ENCODE measurements at places on chromosomes 1 and 21.
A peak's percentile ranks its signal among the peaks of the same experiment; 100 is the strongest.

GRCh38 chr1:10686404-10687040, 109.9 kb downstream of the CASZ1 start:
- no peak for DNase-seq

DNA sequence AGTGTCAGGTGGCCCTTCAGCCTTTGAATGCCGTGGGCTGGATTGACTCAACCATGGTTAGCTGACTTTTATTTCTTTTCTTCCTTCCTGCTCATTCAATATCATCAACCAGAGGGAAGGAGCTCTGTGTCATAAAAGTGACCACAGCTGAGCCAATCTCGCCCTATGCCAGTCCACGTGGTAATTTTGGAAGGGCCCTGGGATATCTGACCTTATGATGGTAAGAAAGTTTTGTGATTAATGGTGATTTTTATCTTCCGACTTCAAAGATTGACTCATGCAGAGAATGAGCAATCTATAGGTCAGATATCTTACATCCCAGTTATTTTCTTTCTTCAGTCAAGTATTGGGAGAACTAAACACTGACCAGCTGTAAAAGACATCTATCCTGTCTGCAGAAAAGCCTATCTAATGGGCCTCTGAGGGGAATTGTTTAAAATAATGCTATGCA, 170.3 kb downstream of the ZC3H11B start:
- no peak for DNase-seq

GRCh38 chr21:45078877-45079281, 4.5 kb downstream of the ADARB1 start:
- no peak for DNase-seq

GRCh38 chr21:30733026-30733425, 14.0 kb downstream of the KRTAP21-2 start:
- no peak for DNase-seq

DNA sequence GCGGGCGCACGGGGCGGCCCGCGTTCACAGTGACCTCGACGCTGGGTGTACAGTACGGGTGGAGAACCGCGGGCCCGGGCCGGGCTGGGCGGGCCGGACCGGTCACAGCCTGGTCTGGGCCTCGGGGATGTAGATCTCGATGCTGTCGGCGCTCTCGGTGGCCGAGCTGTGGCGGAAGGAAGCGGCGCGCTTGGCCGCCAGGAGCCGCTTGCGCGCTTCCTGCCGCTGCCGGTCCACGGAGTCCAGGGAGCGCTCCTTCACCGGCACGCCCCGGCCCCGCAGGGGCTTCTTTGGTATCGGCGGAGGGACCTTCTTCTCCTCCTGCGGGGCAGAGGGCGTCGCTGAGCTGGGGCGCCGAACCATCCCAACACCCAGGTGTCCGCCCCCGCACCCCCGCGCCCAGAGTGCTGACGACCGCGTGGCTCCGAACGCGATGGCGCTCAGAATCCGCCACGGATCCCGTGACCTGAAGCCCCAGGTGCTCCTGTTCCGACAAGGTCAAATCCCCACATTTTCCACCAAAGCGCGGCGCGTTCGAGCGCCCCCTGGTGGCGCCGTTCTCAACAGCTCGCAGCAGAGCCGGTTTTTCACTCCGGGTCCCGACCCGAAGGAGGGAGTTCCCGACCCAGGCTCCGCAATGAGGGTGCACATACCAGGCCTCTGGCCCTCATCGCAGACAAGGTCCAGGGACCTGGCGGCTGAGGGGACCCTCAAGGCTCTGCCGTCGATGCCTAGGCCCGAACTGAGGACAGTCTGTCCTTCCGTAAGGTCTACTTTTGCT, 6.6 kb upstream of the SMIM12 start:
- DNase-seq = peak; percentile 10

DNA sequence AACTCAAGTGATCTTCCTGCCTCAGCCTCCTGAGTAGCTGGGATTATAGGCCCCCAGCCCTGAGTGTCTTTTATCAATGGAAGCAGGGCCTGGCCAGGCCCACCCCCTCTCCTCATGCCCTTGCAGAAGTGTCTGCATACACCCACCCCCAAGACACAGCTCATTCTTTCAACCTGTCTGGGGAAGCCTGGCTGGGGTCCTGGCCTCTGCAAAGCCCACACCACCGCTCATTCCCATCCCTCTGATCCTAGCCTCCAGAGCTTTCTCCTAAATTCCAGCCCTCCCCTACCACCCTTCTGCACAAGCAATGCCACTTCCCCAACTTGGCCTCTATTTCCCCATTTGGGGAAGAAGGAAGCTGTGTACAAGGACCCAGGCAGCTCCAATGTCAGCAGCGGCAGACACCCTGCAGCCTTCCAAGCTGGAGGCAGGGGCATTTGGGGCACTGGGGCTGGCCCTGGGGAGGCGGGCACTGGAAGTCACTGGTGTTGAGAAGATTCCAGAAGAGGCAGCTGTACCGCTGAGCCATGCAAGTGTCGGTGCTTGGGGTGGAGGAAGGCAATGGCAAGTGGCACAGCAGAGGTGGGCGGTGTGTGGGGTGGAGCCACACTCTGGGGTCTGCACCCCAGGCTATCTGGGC, 33.7 kb upstream of the ARF1 start:
- DNase-seq = no peak

GRCh38 chr1:168653567-168653966, 75.4 kb downstream of the DPT start:
- DNase-seq = no peak

DNA sequence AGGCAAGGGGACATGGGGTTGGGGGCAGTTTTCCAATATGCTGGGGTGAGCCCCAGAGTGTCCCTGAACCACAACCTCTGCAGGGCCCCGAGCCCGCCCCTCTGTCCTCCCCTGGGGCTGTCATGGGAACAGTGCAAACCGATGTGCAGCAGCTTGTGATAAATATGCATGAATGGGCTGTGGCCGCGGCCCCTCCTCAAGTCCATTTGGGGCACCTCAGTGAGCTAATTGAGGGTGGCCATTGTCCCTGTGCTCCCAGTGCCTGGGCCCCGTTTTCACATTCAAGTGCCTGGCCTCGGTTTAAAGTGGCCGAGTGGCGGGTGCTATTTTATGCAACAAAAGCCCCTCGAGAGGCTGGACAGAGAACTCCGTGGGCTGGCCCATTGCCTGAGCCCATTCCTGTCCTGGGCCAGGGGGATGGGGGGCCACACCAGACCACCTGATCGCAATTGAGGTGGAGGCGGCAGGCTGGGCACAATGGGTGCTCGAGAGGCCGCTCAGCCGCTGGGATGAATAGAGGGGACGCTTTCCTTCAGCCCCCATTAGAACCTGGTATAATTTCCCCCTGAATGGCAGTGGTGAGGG, 193.7 kb downstream of the FOXD2 start:
- no peak for DNase-seq

- no peak for DNase-seq
Observed at GRCh38 chr1:189682591-189682990, 795.1 kb downstream of the BRINP3 start.

DNA sequence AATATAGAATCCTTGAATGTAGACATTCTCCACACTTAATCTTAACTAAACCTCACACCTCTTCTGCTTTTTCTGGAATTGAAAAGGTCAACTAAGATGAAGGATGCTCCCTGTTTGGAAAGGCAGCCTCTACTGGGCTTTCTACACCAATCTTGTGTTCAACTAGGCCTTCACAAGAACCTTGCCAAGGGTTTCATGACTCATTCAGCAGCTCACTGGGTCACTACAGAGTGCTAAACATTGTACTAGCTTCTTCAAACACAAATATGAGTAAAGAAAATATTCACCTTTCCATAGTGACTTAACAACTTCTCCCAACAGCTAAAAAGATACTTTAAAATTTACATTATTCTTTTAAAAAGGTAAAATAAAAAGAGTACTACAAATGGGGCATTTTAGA, 135.3 kb upstream of the PRMT6 start:
- DNase-seq = no peak

GRCh38 chr21:43345746-43346409, 81.1 kb downstream of the SIK1 start:
- DNase-seq = no peak

DNA sequence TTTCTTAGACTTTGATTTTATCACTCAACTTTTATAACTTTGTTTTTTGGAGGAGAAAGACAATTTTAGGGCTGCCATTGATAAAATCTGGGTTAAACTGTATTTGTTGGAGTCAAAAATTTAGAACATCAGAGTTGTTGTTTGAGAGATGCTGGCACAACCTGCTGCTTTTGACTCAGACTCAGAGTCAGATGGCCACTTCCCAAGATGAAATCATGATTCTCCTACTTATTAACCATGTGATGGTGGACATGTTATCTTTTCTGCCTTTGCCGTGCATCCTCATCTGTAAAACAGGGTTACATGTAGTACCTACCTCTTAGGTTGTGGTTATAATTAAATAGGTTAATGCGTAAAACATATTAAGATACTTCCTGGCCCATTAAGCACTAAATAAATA, 71.2 kb downstream of the PLA2G4A start:
- no peak for DNase-seq

DNA sequence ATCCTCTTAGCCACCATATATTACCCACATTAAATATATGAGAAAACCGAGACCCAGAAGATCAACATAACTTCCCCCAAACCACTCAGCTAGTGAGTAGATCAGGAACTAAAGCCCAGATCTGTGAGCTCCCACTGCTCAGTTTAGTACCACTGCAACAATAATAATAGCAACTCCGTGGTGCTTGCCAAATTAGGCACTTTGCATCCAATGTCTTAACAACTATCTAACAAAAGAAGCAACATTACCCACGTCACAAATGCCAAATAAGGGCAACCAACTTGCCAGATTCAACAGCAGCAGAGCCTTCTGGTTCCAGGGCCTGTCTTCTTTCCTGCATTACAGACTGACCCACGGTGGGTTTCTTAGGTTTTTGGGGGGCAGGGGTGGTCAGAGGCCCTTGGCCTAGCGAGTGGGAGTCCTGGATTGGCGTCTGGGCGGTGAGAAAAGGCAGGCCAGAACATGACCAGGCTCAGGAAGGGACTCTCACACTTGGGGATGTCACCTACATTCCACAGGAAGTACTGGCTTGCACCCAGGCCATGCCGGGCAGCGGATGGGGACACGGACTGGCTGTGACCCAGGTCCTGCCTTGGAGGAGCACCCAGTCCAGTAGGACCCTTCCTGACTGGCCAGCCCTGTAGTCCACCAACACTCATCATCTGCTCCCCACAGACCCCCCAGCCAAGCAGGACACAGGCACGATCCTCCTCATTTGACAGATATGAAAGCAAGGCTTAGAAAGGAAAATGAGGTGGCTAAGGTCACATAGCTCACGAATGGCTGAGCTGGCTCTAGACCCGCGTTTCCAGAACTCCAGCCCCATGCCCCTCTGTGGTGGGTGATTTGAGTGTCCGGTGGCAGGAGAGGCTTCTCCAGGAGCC, 4.6 kb downstream of the HCRTR1 start:
- DNase-seq = no peak

GRCh38 chr1:76198452-76198851, 123.9 kb downstream of the ST6GALNAC3 start:
- no peak for DNase-seq

DNA sequence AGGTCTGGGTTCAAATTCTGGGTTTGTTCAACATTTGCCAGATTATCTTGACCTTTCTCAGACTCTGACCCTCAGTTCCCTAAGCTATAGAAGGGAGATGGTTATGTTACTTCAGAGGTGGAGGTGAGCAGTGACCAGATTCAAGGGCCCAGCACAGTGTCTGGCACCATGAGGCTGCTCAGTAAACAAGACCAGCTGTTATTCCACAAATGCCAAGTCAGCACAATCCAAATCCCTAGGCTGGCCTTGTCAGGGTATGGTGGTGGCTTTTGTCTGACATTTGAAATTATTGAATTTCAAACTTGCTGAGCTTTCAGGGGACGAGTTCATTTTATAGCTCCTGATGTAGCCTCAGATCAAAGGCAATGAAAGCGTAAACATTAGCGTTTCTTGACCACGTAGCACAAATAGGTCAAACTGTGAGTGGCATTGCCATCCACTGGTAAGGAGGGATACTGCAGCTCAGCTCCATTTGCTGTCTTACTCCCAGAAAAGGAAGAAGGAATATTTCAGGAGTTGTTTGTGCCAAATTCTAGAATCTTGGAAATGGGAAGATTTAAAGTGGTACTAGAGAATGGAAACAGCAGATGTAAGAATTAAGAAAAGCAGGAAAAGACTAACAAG, 94.3 kb upstream of the EDN2 start:
- no peak for DNase-seq

- DNase-seq = peak; percentile 59
Observed at GRCh38 chr1:234683861-234684632, 74.1 kb upstream of the IRF2BP2 start.

- no peak for DNase-seq
Observed at GRCh38 chr1:97412737-97413136, 508.1 kb downstream of the DPYD start.

GRCh38 chr1:59689730-59690129, 125.0 kb upstream of the HOOK1 start:
- no peak for DNase-seq

GRCh38 chr1:229452956-229453801, 19.3 kb upstream of the ACTA1 start:
- peak; percentile 5 for DNase-seq

DNA sequence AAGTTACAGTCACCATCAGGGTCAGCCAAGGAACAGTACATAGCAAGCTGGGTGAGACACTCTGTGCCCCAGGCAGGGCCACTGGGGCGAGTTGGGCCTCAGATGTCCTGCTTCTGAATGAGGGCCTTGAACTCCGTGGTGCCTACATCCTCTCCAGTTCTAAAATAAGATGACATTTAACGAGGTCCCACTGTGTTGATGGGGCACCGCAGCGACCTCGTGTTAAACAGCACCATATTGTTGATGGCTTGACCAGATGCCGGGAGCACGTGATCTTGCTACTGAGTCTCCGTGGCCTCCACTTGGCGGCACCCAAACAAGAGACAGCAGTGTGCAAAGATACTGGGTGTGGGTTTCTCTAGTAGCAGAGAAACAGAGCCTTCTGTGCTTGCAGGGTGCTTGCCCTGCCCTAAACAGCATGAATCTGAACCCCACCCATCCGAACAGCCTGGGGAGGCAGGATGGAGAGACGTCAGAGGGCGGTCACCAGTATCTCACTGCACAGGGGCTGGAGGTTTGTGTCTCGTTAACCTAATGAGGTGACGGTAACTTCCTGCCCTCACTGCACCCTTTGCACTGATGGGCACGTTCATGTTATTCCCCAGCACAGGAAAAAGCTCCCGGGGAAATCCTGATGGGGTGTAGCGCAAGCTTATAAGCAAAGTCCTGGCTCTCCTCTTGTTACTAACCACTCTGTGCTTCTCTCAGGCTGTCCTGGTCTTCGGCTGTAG, 324.4 kb downstream of the AJAP1 start:
- DNase-seq = no peak

DNA sequence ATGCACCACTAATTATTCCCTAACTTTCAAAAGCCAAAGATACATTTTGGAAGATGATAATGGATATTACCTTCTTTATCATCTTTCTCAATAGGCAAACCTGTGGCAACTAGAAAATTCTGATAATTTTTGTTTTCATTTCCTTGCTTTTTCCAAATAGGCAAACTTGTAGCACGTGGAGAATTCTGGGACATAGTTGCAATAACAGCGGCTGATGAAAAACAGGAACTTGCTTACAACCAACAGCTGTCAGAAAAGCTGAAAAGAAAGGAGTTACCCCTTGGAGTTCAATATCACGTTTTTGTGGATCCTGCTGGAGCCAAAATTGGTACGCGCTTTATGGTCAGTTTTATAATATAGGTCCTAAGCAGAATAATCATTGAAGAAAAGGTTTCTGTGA, 1.5 kb downstream of the FPGT start:
- no peak for DNase-seq

All from DMS 273 treated with DMSO at 0.1 percent for 48 hours (cell line).